Activated CD4-positive, alpha-beta T cell treated with anti-CD3 and anti-CD28 coated beads for 24 hours (primary cell): ENCODE measurements at places on chromosomes 5 and 9.

DNA sequence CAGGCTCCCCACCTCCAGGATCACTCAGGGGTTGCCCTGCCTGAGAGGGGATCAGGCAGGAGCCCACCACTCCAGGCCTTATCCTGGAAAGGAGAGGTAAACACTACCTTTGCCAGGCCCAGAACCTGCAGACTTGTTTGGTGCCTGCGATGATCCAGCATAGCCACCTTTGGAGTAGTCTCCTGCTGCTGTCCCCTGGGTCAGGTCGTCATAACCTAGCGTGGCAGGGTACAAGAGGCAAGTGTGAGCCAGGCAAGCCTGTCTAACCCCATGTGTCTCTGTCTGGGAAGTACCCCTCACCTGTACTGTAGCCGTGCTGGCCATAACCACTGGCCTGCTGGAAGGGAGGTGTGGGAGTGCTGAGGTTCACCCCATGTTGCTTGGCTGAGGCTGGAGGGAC is 106.1 kb downstream of the UBE2R2 start:
- DNase-seq: no peak

DNA sequence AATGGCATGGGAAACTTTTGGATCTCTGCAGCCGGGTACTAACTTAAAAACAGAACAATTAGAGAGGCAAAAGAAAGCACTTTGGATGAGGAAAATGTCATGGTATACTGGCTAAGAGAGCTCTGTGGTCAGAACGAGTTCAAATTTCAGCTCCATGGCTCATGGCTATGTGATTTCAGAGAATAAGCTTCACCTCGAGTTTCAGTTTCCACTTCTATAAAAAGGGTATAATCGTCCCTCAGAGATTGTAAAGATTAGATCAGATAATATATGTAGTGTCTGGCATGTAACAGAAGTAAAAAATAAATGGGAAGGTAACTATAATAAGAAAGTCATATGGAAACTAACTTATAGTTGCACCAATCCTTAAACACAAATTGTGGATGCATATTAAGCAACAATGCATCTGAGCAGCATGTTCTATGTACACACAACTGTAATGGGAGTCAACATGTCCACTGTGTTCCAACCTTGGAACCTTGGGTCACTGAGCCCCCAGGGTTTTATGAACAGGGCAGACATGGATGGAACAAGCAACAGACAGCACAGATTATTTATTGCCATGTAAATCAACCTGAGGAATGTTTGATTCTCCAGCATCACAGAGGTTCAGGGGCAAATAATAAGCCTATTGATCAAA is 145.4 kb downstream of the MAPKAP1 start:
- DNase-seq: no peak

- no peak for DNase-seq
Observed at GRCh38 chr9:90022474-90022873, 417.7 kb downstream of the GADD45G start.

- no peak for DNase-seq
Observed at GRCh38 chr5:56148453-56148971, 84.6 kb downstream of the ANKRD55 start.

- no peak for DNase-seq
Observed at GRCh38 chr9:22529426-22530199, 83.0 kb downstream of the DMRTA1 start.

- no peak for DNase-seq
Observed at GRCh38 chr9:4661165-4661564, 929 bp upstream of the PLPP6 start.

- no peak for DNase-seq
Observed at GRCh38 chr5:39717176-39717897, 292.6 kb upstream of the DAB2 start.

- DNase-seq: no peak
Observed at GRCh38 chr9:82489201-82489821, 500.7 kb downstream of the SPATA31D1 start.

DNA sequence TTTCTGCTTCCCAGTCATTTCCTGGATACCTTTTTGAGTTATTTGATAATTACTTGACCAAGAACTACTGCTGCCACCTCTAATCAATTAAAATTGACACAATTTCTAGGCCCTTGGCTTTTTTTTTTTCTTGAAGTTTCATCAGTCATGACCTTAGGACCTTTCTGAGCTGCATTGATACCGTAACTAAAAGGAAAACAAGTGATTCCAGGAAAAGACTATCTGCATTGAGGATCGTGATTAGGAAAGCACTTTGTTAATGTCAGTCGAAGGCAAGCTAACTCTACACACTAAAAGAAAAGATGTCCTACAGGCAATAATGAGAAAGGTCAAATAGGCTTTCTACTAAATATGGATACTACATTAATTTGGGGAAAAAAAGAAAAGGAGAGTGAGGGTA is 69.9 kb downstream of the ARSB start:
- DNase-seq: no peak

- no peak for DNase-seq
Observed at GRCh38 chr5:34576891-34577666, 79.0 kb upstream of the RAI14 start.

DNA sequence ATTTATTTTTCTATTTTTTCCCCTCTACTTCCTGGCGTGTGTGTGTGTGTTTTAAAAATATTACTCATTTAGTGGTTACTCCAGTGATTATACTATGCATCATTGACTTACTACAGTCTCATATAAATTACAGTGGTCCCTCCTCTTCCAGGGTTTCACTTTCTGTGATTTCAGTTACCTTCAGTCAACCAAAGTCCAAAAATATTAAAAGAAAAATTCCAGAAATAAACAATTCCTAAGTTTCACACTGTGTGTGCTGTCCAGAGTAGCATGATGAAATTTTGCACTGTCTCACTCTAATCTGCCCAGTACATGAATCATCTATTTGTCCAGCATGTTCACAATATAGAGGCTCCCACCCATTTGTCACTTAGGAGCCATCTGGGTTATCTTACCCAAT is 47.4 kb upstream of the CCDC112 start:
- DNase-seq: no peak

DNA sequence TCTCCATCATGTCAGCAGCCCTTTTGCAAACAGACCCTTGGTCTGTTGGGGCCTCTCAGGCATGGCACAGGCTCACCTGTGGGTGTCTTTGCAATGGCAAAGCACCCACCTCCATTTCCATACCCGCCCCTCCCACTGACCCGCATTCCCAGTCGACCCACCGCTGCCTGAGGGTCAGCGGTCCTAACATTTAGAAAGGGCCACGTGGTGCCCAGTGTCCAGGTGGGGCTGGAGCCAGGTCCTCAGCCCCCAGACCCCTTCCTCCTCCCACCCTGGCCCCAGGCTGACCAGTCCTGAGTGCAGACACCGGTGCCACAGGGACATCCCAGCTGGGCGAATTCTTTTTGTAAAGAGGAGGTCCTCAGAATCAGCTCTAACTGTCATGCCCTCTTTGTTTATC is 43.3 kb upstream of the CEP72 start:
- no peak for DNase-seq

GRCh38 chr5:14097998-14098471 is 45.1 kb upstream of the TRIO start:
- no peak for DNase-seq

- DNase-seq: no peak
Observed at GRCh38 chr9:121388140-121388905, 18.3 kb upstream of the STOM start.

DNA sequence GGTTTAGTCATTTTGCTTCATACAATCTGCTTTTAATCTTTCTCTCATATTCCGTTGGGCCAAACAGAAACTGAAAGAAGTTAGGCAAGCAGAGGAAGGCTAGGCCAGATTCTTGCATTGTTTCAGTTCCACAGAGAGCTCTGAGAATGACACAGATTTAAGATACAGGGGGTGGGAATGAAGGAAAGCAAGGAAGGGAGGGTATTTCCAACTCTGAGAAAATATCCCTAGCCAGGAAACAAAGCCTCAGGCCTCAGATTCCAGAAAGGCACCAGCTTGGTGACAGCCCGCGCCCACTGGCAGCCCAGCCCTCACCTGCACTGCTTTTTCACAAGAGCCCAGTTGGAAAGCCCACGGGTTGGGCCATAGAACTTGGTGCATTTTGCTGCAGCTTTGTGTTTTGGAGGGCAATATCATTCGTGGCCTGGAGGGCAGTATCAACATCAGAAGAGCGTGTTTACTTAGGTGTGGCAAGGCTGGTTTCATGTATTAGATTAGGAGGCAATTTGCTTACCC is 63.5 kb downstream of the ENC1 start:
- DNase-seq: no peak

DNA sequence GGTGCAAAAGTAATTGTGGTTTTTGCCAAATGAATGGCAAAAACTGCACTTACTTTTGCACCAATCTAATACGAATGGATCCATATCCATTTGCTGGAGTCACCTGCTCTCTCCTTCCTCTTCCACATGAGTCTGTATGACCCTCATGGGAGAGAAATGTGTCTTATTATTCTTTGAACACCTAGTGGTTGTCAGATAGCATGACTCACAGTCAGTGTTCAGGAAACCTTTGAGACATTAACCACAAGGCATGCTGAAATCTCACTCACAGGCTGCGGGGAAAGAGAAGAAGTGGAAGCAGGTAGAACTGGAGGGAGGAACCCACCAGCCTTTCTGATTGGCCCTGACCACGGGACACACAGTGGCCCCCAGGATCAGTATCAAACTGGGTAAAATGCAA is 222.8 kb upstream of the KLF4 start:
- no peak for DNase-seq

- DNase-seq: no peak
Observed at GRCh38 chr9:92947268-92948037, at the start of gene FGD3. Gene FGD3, plus strand, starts transcription at chr9:92947523. Its CDS starts 28,734 bp downstream, at chr9:92976257.

DNA sequence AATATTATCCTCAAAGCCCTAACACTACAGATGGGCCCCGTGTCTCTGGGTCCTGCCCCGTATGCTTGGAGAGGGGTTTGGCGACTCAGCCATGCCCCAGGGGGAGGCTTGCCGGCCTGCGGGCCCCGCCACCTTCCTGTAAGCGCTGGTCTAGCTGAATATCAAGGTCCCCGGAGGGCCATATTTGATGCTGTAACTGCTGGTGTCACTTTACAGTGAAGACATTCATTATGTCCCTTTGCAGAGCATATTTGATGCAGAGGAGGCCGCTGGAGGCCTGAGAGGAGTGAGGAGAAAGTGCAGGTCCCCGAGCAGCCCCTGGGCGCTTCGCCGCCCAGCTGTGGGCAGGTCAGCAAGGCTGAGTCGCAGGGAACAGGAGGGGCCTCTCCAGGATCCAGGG is 16.8 kb downstream of the IRX4 start:
- DNase-seq: no peak

GRCh38 chr9:30534896-30535295 is 1849.5 kb upstream of the ACO1 start:
- no peak for DNase-seq

DNA sequence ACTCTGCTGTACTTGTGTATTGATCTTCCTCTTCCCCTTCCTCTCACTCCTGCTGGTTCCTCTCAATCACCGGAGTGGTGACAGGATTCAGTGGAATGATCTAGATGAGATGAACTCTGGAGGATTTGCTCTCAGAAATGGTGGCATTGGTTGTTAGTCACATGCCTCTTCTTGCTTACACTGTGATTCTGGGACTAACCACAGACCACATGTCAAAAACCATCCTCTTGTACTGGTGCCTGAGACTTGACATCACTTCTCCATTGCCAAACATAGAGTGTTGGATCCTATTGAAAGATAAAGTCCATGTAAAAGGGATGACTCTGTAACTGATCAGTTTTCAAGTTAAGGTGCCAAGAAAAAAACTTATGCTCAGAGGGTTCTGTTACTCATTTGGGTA is 506.5 kb downstream of the DMAC1 start:
- no peak for DNase-seq

DNA sequence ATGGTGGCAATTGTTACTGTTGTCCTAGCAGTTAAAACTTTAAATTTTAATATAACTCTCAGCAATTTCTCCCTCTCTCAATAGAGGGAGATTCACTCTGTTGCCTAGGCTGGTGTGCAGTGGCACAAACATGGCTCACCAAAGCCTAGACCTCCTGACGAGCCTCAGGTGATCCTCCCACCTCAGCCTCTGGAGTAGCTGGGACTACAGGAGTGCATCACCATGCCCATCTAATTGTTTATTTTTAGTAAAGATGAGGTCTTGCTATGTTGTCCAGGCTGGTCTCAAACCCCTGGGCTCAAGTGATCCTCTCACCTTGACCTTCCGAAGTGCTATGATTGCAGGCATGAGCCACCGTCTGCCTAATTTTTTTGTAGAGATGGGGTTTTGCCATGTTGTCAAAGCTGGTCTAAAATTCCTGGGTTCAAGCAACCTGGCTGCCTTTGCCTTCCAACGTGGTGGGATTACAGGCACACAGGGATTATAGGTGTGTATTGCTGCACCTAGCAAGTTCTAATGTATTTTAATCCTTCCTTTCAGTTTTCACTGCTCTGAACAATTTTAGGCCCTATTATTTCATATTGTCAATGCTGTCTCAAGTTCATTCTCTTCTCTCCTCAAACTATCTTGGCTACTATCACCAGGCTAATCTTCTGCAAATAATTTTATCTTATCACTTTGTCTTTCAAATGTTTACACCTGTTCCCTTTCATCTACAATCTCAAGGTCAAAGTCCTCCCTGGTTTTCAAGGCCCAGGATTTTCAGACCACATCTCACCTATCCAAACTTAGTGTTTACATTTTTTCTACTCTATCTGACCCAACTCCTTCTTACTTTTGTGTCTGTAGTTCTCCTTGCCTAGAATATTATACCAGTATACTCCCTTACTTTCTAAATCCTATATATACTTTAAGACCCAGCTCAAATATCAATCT is 18.9 kb downstream of the ALDH1A1 start:
- no peak for DNase-seq

- no peak for DNase-seq
Observed at GRCh38 chr9:79616013-79616412, 44.2 kb downstream of the TLE4 start.

DNA sequence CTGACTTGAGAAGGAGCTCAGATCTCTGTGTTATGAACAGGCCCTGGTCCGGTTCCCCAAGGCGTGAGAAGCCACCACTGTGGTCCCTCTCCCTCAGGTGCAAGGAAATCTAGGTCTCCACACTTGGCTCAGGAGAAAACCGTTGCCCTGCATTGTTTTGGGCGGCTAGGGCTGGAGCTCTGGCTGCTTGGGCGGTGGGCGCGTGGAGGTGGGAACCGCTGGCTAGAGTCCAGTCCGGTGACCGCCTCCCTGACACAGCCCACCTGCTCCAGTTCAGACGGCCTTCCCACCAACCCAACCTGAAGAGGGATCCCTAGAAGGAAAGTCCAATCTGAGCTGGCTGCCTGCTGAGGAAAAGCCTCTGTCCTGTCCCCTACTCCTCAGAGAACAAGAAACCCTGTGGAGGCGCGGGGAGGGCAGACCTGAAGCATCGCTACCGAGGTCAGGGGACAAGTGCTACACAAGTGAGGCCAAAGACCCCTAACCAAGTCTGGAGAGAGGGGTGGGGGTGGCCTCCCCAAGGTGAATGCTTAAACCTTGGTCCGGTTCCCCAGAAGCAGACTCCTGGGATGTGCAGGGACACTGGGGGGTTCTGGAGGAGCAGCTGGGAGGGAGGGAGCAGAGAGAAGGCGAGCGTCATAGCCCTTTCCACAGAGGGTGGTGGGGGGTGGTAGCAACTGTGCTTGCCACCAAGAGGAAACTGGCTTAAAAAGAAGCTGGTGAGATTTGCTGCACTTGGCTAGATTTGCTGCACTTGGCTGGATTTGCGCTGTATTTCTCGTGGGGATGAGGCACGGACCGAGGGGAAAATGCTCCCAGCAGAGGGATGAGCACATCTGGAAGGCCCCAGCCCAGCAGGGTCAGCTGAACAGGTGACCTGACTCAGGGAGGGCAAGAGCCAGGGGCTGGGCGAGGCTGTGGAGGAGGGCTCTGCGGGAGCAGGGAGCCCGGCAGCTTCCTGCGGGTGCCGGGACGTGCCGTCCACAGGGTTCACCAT is 65.2 kb downstream of the RAPGEF1 start:
- DNase-seq: no peak

GRCh38 chr9:133990366-133991213 is 1.5 kb downstream of the VAV2 start:
- no peak for DNase-seq

- no peak for DNase-seq
Observed at GRCh38 chr5:178464431-178465048, 125.7 kb downstream of the COL23A1 start.
